Astrocyte (in vitro differentiated cells and primary cell): ENCODE measurements at places on chromosomes 5 and 9. TPM values are rescaled to one million over a fixed set of nuclear protein-coding genes. Genes with fewer than 3 reads are reported as not detected.

C5orf52 gene
- not detected in 2 replicates for total RNA-seq

CDH12 gene
- total RNA-seq: not detected in 2 replicates

TPPP gene
- 1.9 and 2.2 TPM in 2 replicates for total RNA-seq

SPATA31D4 gene
- total RNA-seq: not detected in 2 replicates

CCNI2 gene
- total RNA-seq: 0.16 and 0.24 TPM in 2 replicates

PCDHGB7 gene
- 22.4 and 26.1 TPM in 2 replicates for total RNA-seq

PCDHGB6 gene
- total RNA-seq: 18.4 and 19.9 TPM in 2 replicates

DNA sequence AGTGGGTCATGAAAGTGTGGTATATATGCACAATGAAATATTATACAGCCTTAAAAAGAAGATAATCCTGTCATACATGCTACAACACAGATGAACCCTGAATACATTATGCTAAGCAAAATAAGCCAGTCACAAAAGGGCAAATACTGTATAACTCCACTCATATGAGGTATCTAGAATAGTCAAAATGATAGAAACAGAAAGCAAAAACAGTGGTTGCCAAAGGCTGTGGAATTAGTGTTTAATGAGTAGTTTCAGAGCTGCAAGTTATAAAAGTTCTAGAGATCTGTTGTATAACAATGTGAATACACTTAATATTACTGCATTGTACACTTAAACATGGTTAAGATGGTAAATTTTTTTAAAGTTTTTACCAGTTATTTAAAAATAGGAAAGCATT is 135.0 kb downstream of the OXCT1 start:
- DNase-seq: no peak
- no peaks in the 10 kb centered on the region for H3K4me1 ChIP-seq
- H3K27me3 ChIP-seq: no peaks in the 10 kb centered on the region
- H3K27ac ChIP-seq: no peak overlapping the region

DNA sequence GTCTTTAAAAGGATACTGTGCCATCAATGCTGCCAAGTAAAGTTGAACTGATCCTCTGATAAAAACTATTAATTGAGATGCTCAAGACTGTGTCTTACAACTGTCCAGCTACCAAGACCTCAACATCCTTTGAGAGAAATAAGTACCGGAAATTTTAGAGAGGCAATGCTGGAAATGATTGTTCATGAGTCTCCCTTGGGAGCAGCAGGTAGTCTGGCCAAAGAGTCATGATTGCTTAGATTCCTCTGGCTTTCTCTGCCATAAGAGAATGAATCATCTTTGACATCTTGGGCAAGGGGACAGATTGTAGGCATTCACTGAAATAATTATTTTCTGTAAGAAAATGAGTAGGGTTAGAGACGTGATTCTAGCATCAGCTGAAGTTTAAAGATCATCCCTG is 466.6 kb upstream of the DAB2 start:
- DNase-seq: peak; percentile 32
- H3K27me3 ChIP-seq: no peaks in the 10 kb centered on the region
- no peaks in the 10 kb centered on the region for H3K36me3 ChIP-seq
- H3K4me1 ChIP-seq: no peaks in the 10 kb centered on the region
- no peak overlapping the region for H3K27ac ChIP-seq

GRCh38 chr5:126595486-126596083 is 566 bp upstream of the ALDH7A1 start:
- DNase-seq: no peak
- no peaks in the 10 kb centered on the region for H3K27me3 ChIP-seq
- H3K36me3 ChIP-seq: peaks cover 6% of the 10 kb centered on the region
- peak overlapping the region; percentile 68 for H3K27ac ChIP-seq
- peaks cover 15% of the 10 kb centered on the region for H3K4me1 ChIP-seq

DNA sequence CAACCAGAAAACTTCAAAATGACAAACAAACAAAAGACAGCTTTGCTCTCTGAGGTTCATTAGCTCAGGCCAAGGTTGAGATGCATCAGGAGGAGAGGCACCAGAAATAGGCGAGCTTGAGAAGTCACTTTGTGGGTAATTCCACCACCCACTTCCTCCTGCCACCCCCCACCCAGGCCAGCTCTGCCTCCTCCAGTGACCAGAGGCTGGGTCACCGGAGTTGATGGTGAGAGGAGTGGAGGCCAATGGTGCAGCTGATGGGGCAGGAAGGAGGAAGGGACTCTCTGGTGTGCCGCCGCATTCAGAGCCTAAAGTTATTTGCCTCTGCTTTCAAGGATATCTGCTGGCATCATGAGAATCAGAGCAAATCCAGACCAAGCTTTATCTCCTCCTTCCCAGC is 73.8 kb upstream of the ASTN2 start:
- no peak overlapping the region for H3K27ac ChIP-seq
- peaks cover 4% of the 10 kb centered on the region for H3K4me1 ChIP-seq
- no peaks in the 10 kb centered on the region for H3K27me3 ChIP-seq
- no peaks in the 10 kb centered on the region for H3K36me3 ChIP-seq

DNA sequence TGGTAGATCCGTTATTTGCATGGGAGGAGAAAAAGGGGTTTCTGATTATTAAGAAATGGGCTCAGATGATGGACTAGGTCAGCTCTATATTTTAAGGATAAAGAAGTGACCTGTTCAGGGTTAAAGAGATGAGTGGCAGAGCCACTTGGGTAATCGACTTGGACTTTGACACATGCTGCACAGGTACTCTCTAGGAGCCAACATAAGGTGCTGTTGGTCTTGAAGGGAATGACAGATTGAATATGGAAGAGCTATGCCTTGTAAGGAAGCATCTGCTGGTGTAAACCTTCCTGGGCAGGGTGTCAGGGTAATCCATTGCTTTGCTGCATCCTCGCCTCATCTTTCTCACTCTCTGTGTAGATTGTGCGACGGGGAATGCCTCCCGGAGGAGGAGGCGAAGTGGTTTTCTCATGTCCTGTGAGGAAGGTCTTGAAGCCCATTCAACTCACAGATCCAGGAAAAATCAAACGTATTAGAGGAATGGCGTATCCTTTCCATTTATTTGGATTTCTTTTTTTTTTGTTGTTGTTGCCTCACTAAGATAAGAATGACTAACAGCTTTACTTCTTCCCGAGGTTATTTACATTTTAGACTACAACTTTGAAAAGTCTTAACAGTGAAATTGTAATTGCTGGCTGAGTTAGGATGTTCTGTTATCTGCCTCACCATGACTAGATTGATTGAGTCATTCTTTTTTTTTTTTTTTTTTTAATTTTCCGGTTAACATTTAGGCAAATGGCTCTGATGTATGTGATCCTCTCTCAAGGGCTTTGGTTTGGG is 41.2 kb downstream of the RCL1 start:
- H3K36me3 ChIP-seq: no peaks in the 10 kb centered on the region
- H3K27ac ChIP-seq: peak overlapping the region; percentile 99
- no peaks in the 10 kb centered on the region for H3K27me3 ChIP-seq
- H3K4me3 ChIP-seq: no peak overlapping the region

DNA sequence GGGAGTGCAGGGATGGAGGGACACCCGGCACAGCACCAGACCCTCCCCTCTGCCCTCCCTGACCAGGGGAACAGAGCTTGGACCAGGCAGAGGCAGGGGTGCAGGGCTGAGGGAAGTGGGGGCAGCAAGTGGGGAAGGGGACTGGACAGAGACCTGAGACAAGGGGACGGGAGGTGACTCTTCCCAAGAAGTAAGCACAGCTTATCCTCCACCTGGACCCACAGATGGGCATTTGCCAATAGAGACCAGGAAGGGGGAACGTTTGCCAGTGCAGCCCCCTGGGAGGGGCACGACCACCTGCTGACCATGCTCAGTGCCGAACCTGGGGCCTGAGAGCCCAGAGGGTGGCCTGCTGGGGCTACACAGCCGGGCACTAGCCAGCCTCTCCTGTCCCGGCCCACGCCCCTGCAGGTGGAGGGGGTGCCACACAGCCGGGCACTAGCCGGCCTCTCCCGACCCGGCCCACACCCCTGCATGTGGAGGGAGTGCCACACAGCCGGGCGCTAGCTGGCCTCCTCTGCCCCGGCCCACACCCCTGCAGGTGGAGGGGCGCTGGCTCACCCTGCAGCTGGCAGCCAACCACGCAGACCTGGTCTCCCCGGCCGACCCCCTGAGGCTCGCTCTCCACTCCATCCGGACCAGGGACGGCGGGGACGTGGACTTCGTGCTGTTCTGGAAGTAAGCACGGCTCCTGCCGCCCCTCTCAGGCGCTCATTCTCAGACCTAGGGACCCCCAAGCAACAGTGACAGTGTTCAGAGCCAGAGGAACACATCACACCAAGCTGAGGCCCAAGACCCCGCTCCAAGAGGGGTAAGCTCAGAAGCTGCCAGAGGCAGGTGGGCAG is 24.3 kb downstream of the GLT6D1 start:
- H3K27ac ChIP-seq: no peak overlapping the region
- DNase-seq: no peak
- no peak overlapping the region for H3K4me3 ChIP-seq
- H3K27me3 ChIP-seq: no peaks in the 10 kb centered on the region
- H3K4me1 ChIP-seq: no peaks in the 10 kb centered on the region

GRCh38 chr9:114860187-114860586 is 54.3 kb upstream of the TNFSF15 start:
- H3K27me3 ChIP-seq: no peaks in the 10 kb centered on the region
- no peak overlapping the region for H3K4me3 ChIP-seq
- no peak overlapping the region for H3K27ac ChIP-seq
- no peak for DNase-seq

DNA sequence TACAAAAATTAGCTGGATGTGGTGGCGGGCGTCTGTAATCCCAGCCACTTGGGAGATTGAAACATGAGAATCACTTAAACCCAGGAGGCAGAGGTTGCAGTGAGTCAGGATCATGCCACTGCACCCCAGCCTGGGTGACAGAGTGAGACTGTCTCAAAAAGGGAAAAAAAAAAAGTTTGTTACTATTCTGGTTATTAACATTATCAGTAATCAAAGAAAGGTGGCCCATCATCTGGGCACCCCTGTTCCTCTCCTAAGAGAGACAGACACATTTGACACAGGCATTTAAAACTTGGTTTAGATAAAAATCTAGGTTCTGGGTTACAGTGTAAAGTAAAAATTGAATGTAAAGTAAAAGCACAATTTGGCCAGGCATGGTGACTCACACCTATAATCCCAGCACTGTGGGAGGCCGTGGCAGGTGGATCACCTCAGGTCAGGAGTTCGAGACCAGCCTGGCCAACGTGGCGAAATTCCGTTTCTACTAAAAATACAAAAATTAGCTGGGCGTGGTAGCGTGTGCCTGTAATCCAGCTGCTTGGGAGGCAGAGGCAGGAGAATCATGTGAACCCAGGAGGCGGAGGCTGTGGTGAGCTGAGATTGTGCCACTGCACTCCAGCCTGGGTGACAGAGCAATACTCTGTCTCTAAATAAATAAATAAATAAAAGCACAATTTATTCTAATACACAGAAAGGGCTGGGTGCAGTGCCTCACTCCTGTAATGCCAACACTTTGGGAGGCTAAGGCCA is 16.7 kb upstream of the PHYHD1 start:
- H3K36me3 ChIP-seq: peaks cover 18% of the 10 kb centered on the region
- peaks cover 7% of the 10 kb centered on the region for H3K4me1 ChIP-seq
- no peaks in the 10 kb centered on the region for H3K27me3 ChIP-seq
- DNase-seq: no peak
- no peak overlapping the region for H3K4me3 ChIP-seq

DNA sequence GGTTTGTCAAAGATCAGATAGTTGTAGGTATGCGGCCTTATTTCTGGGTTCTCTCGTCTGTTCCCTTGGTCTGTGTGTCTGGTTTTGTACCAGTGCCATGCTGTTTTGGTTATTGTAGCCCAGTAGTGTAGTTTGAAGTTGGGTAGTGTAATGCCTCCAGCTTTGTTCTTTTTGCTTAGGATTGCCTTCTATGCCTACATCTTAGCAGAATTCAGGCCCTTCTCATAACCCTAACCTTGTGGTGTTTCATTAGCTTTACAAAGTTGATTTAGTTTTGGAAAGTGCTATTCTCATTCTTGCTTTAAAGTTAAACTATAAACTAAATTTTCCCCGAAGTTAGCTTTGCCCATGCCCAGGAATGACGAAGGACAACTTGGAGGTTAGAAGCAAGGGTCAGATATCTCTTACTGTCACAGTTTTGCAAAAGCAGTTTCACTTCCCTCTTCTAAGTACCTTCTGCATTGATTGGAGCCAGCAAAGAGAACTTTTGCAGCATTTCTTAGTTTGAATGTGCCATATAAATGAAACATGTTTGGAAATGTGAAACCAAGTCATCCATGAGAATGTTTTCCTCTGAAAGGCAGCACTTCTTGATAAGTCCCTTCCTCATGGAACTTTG is 274.3 kb upstream of the DMRT1 start:
- H3K4me3 ChIP-seq: no peak overlapping the region
- H3K4me1 ChIP-seq: no peaks in the 10 kb centered on the region
- H3K36me3 ChIP-seq: no peaks in the 10 kb centered on the region
- H3K27me3 ChIP-seq: no peaks in the 10 kb centered on the region
- H3K27ac ChIP-seq: no peak overlapping the region
- DNase-seq: no peak

GRCh38 chr5:178319541-178320041 is 87.0 kb upstream of the PHYKPL start:
- no peaks in the 10 kb centered on the region for H3K4me1 ChIP-seq
- H3K27ac ChIP-seq: no peak overlapping the region
- no peaks in the 10 kb centered on the region for H3K36me3 ChIP-seq
- no peaks in the 10 kb centered on the region for H3K27me3 ChIP-seq
- H3K4me3 ChIP-seq: no peak overlapping the region
- DNase-seq: no peak

DNA sequence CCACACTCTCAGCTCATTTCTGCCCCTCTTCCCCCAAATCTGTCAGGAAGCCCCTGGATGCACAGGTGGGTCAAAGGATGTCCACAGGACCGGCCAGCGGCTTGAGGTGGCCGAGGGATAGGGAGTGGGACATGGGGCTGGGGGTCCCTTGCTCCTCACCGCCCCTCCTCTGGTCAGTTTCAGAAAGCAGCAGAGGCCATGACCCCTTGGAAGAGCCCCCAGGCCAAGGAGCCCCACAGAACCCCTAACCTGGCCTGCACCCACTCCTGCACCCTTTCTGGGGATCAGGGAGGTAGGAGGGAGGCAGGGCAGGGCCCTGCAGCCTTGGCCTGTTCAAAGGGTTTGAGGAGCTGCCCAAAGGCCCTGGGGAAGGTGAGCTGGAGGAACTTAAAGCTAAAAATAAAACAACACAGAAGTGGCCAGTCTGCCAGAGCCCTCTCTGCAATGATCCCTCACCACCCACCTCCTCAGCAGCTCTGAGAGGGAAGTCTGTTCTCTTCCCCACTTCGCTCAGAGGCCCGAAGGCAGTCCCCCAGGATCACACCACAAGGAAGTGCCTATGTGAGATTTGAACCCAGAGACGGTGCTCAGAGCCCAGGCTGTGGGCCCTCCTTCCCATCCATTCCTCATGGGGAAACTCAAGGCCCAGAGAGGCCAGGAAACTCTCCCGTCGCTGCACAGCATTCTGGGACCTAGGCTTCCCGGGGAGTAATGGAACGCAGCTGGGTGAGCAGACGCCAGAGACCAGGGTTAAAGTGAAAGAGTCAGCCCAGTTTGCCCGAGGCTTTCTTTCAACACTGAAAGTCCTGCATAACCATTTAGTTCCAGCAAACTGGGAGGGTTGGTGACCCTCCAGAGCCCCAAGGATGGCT is 910 bp downstream of the ENG start:
- no peaks in the 10 kb centered on the region for H3K27me3 ChIP-seq
- no peak for DNase-seq
- H3K36me3 ChIP-seq: no peaks in the 10 kb centered on the region
- peak overlapping the region; percentile 14 for H3K27ac ChIP-seq

- no peak overlapping the region for H3K27ac ChIP-seq
- peaks cover 8% of the 10 kb centered on the region for H3K4me1 ChIP-seq
- no peaks in the 10 kb centered on the region for H3K27me3 ChIP-seq
- no peak for DNase-seq
- no peak overlapping the region for H3K4me3 ChIP-seq
- H3K36me3 ChIP-seq: no peaks in the 10 kb centered on the region
Observed at GRCh38 chr5:33756491-33756890, 135.3 kb downstream of the ADAMTS12 start.
